Breast epithelium (tissue), 4 donors: ENCODE measurements at places on chromosomes 3 and 15. TPM values are rescaled to one million over a fixed set of nuclear protein-coding genes. Genes with fewer than 3 reads are reported as not detected.
A peak's percentile ranks its signal among the peaks of the same experiment; 100 is the strongest.

DNA sequence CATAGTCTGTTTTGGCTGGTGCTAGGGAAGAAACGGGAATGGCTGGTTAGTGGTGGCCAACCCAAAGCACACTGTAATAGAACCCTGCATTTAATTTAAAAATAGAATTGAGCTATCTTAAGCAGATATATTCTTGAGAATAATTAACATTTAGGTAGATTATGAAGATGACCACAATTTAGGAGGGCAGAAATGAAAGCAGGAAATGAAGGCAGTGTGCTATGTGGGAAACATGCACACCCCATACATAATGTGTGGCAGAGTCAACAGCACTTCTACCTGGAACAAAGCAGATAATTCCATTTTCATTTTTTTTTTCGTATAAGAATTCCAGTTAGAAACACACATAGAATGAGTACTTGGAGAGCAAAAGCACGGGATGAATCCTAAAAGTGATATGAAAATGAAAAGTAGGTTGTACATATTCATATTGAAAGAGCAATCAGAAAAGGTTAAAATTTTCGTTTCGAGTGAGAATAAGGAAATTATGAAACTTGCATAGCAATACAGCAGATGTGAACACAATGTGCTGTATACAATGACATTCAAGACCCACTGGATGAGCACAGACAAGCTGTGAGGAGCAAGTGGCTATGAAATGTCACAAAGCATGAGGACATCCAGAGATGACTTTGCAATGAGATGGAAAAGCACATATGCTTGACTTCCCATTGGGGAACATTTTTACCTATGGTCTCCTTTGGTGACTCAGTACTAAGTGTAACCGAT, 102.6 kb downstream of the TFG start:
- H3K27ac ChIP-seq = no peak overlapping the region
- no peak overlapping the region for H3K4me3 ChIP-seq
- H3K27me3 ChIP-seq = no peaks in the 10 kb centered on the region
- H3K4me1 ChIP-seq = no peaks in the 10 kb centered on the region
- no peaks in the 10 kb centered on the region for H3K36me3 ChIP-seq
- no peak for DNase-seq

- H3K4me1 ChIP-seq = peaks cover 6% of the 10 kb centered on the region
- no peaks in the 10 kb centered on the region for H3K27me3 ChIP-seq
- peaks cover 7% of the 10 kb centered on the region for H3K36me3 ChIP-seq
- H3K27ac ChIP-seq = peak overlapping the region; percentile 91
- DNase-seq = no peak
These were observed 389 bp downstream of the APEH start for GRCh38 chr3:49674497-49674983.

The MCF2L2 gene
- 0.64 TPM for total RNA-seq

- H3K27me3 ChIP-seq = no peaks in the 10 kb centered on the region
- H3K4me3 ChIP-seq = no peak overlapping the region
- H3K4me1 ChIP-seq = no peaks in the 10 kb centered on the region
- no peak overlapping the region for H3K27ac ChIP-seq
- H3K36me3 ChIP-seq = no peaks in the 10 kb centered on the region
- DNase-seq = no peak
These were observed 55.7 kb downstream of the SYNPR start for GRCh38 chr3:63333815-63334214.

GRCh38 chr15:33119865-33120264, 74.6 kb downstream of the FMN1 start:
- H3K4me3 ChIP-seq = no peak overlapping the region
- H3K4me1 ChIP-seq = no peaks in the 10 kb centered on the region
- no peaks in the 10 kb centered on the region for H3K27me3 ChIP-seq
- H3K27ac ChIP-seq = no peak overlapping the region

GRCh38 chr3:161388855-161389254, 17.5 kb upstream of the SPTSSB start:
- H3K4me3 ChIP-seq = no peak overlapping the region
- H3K27me3 ChIP-seq = no peaks in the 10 kb centered on the region
- no peaks in the 10 kb centered on the region for H3K36me3 ChIP-seq
- no peaks in the 10 kb centered on the region for H3K4me1 ChIP-seq
- DNase-seq = no peak

The TP63 gene
- total RNA-seq = 47.7 TPM

DNA sequence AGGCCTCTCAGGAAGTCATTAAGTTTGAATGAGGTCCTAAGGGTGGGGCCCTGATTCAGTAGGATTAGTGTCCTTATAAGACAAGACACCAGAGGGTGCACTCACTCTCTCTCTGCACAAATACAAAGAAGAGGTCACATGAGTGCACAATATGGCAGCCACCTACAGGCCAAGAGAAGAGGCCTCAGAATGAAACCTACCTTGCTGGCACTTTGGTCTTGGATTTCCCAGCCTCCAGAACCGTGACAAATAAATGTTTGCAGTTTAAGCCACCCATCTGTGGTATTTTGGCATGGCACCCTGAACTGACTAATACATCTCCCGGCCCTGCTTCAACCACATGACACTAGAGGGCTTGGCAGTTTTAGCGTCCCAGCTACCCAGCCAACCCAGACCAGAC, 73.9 kb upstream of the CHRNB4 start:
- no peak overlapping the region for H3K27ac ChIP-seq
- H3K4me3 ChIP-seq = no peak overlapping the region
- DNase-seq = no peak
- H3K36me3 ChIP-seq = no peaks in the 10 kb centered on the region

GRCh38 chr3:123291404-123291803, 89.7 kb downstream of the SEC22A start:
- H3K4me1 ChIP-seq = no peaks in the 10 kb centered on the region
- H3K27ac ChIP-seq = no peak overlapping the region
- no peak overlapping the region for H3K4me3 ChIP-seq
- no peaks in the 10 kb centered on the region for H3K36me3 ChIP-seq
- DNase-seq = no peak
- no peaks in the 10 kb centered on the region for H3K27me3 ChIP-seq

- no peaks in the 10 kb centered on the region for H3K4me1 ChIP-seq
- no peaks in the 10 kb centered on the region for H3K27me3 ChIP-seq
- no peak overlapping the region for H3K27ac ChIP-seq
- no peak for DNase-seq
- H3K36me3 ChIP-seq = no peaks in the 10 kb centered on the region
These were observed 76.4 kb downstream of the USF3 start for GRCh38 chr3:113620091-113620490.

DNA sequence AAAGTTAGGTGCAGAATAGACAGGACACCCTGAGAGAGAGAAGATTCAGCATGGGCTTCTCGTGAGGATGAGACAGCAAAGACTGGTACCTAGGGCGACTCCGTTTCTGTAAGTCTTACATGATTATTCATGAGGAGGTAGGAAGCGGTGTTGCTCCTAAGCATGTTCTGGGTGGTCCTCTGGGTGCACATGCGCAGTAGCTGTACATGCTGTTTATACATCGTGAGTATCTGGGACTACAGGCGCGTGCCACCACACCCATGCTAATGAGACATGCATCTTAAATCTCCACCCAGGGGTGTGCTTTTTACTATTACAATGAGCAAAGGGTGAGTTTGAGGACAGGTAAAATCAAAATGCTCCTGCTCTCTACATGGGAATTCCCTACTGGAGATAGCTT, 12.3 kb downstream of the ALPK3 start:
- H3K27me3 ChIP-seq = no peaks in the 10 kb centered on the region
- DNase-seq = no peak
- no peaks in the 10 kb centered on the region for H3K4me1 ChIP-seq
- no peaks in the 10 kb centered on the region for H3K36me3 ChIP-seq

- no peak overlapping the region for H3K27ac ChIP-seq
- DNase-seq = no peak
- no peaks in the 10 kb centered on the region for H3K4me1 ChIP-seq
- no peak overlapping the region for H3K4me3 ChIP-seq
These were observed 237.3 kb upstream of the GAP43 start for GRCh38 chr3:115385774-115386730.

GRCh38 chr15:49066372-49066771, 20.1 kb upstream of the SECISBP2L start:
- H3K27me3 ChIP-seq = no peaks in the 10 kb centered on the region
- no peaks in the 10 kb centered on the region for H3K36me3 ChIP-seq
- no peak for DNase-seq
- no peaks in the 10 kb centered on the region for H3K4me1 ChIP-seq

- no peaks in the 10 kb centered on the region for H3K4me1 ChIP-seq
- H3K27ac ChIP-seq = no peak overlapping the region
- peaks cover 83% of the 10 kb centered on the region for H3K27me3 ChIP-seq
- DNase-seq = no peak
- no peaks in the 10 kb centered on the region for H3K36me3 ChIP-seq
- H3K4me3 ChIP-seq = peak overlapping the region; percentile 45
These were observed 4.8 kb upstream of the MECOM start for GRCh38 chr3:169668072-169668956.

- H3K36me3 ChIP-seq = no peaks in the 10 kb centered on the region
- H3K4me1 ChIP-seq = no peaks in the 10 kb centered on the region
- no peaks in the 10 kb centered on the region for H3K27me3 ChIP-seq
These were observed 7.9 kb downstream of the MESP2 start for GRCh38 chr15:89783861-89784685.

- H3K4me3 ChIP-seq = no peak overlapping the region
- no peaks in the 10 kb centered on the region for H3K36me3 ChIP-seq
- no peak for DNase-seq
These were observed 150.9 kb downstream of the CHDH start for GRCh38 chr3:53695324-53695690.
